CD4-positive, alpha-beta T cell treated with Interleukin-15 for 1 hour (primary cell): ENCODE measurements at places on chromosomes 6 and 20.

DNA sequence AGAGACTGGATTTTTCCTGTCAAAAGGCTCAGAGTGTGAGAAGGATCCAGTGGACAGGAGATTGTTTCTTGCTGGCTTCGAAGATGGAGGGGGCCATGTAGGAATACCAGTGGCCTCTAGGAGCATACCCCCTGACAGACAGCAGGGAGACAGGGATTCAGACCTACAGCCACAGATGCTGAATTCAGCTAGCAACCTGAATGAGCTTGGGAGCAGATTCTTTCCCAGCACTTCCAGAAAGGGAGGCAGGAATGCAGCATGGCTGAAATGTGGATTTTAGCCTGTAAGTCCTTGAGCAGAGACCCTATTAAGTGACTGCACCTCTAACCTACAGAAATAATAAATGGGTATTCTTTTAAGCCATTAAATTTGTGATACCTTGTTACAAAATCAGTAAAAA lies 44.6 kb downstream of the STXBP5 start:
- no peak for DNase-seq

DNA sequence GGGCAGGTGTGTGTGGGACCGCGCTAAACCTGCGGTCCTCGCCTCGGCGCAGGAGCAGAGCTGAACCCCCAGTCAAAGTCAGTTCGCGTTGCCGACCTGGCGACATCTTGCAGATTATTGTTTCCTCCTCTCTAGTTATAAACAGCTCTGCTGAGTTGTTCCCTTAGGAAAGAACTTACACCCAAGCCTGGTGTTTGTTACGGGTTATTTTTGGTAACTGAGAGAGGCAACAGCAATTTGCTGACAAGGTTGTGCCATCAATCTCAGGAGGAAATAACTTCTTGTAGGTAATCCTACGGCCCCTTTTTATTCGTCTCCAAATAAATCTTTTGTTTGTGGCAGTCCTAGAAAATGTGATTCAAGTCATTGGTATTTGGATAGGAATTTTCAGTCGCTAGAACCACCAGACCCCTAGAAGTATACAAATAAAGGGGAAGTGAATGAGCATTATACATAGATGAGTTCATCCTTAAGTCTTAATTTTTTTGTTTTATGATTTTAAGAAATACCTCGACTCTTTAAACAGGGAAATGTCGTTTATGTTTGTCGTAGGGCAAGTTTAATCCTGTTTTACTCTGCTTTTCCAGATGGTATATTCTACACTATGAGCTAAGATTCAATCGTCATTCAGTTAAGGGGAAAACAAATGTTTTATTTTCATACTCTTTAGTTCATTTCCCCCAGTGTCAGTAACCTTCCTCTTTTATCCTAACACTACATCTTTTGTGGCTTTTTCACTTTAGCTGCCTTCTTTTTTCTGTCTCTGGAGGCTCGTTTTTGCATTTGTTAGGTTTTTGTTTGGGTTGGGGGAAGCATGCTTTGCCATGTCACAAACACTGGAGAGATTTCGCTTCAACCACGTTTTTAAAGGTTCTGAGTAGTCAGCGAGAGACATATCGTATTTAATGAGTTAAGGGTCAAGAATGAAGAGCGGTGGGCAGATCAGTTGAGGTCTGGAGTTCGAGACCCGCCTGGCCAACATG lies 1.2 kb downstream of the PM20D2 start:
- DNase-seq: no peak

DNA sequence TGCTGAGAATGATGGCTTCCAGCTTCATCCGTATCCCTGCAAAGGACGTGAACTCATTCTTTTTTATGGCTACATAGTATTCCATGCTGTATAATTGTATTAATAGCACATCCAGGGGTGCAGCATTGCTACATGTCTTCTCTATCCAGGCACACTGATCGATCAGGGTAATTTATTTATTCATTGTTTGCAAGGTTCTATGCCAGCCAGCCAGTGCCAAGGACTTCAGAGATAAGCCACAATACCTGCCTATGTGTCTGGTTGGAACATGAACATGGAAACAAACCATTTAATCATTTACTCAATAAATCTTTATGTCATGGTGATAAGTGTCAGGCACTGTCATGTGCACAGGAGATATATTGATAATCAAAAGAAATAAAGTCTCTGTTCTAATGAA lies 5.8 kb upstream of the OR2B3 start:
- DNase-seq: no peak

- DNase-seq: no peak
Observed at GRCh38 chr6:163181666-163182180, 232.8 kb upstream of the QKI start.

- DNase-seq: no peak
Observed at GRCh38 chr20:57425150-57426013, 34.2 kb downstream of the RBM38 start.

DNA sequence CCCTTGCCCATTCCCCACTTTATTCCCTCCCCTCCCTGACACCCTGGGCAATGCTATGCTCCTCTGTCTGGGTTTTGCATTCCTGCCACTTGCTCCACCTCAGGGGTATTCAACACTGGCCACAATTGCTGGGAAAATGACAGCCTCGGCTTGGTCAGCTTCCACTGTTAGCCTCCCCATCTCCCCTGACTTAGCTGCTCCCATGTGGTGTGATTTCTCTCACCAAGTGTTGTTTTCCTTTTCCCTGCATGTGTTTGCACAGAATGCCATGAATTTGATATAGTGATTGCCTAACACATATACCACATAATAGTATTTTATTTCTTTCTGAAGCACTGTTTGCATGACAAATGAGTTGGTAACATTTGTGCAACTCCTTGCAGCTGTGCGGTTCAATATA lies 1.4 kb upstream of the LEMD2 start:
- DNase-seq: no peak

DNA sequence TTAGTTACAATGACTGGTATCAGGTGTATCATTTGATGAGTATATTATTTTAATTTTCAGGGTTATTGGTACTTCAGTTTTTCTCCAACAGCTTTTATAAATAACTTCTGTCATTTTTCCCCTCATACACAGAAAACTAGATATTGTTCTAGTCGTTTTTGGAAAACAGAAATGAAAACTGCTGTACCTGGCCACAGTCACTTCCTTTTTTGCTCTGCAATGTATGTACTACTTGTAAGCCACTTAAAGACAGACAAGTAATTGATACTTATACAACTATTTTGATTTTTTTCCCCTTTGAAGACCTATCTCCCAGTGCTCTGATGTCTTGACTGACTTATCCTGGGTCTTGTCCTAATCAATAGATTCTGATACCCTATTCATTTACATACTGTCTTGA lies 218.6 kb upstream of the RUNX2 start:
- no peak for DNase-seq
